ENCODE measurements at places on chromosomes 6 and 20.

DNA sequence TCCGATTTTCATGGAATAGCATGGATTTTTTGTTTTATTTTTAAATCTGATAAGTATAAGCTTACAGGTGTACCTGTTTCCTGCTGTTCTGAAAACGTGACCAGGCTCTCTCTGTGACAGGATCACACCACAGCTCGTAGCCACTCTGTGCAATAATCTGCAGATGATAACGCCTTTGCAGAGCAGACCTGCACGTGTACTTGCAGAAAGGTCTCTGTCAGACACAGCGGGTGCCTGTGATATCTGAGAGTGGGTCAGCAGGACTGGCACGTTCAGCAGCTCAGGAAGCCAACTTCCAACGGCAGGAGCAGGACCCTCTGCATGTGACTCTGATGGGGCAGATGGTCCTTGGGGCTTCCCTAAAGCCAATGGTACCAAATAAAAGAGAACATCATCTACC, 68.6 kb upstream of the HDDC2 start:
- no peak for DNase-seq

DNA sequence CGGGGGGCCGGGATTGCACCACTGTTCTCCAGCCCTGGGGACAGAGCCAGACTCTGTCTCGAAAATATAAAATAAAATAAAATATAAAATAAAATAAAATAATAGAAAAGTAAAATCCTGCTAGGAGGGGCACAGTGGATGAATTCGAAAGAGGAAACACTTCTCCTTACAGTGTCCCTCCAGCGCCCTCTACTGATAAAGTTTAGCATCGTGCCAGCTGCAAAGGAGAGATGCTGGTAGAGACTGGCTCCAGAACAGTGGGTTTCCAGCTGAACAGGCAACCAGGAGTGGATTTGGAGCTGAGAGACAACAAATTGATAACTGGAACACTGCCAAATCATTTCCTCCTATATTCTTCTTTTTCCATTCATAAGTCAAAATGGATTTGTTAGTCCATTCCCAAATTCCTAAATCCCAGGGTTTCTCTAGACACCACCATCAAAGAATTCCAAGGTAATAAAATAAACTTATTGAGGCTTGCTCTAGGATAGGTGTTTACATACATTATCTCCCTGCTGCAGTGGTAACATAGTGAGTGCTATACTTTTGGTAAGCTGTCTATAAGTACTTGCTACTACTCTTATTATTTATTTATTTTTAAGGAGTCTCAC, 31.7 kb upstream of the TBPL1 start:
- peak; percentile 21 for DNase-seq

GRCh38 chr20:22611636-22612035, 27.3 kb upstream of the FOXA2 start:
- no peak for DNase-seq

DNA sequence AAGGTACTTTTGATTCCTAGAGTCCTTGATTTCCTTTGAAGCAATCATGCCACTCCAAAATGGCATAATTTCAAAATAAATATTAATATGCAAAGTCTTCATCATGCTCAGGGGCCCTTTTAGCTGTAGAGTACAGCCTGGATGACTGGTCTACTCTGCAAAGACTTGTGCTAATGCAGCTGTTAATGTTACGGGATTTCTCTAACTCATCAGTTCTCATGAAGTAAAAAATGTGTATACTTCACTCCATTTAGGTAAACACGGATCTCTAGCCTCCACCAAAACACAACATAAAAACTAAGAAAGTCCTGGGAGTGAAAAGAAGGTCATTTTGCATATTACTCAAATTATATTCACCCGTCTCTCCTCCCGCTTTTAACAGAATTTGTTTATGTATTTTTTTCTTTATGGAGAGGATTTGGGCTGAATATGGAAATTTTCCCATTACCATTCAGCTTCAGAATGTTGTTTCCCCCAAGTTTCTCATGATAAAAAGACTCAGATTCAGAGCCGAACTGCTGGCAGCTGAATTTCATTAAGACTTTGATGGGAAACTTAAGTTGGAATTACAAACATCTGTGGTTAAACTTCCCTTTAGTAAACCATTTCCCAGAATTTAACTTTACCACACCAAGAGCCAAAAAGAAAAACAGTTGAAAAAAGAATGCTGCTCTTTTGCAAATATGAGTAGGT, 8.7 kb downstream of the LAMA4 start:
- no peak for DNase-seq

DNA sequence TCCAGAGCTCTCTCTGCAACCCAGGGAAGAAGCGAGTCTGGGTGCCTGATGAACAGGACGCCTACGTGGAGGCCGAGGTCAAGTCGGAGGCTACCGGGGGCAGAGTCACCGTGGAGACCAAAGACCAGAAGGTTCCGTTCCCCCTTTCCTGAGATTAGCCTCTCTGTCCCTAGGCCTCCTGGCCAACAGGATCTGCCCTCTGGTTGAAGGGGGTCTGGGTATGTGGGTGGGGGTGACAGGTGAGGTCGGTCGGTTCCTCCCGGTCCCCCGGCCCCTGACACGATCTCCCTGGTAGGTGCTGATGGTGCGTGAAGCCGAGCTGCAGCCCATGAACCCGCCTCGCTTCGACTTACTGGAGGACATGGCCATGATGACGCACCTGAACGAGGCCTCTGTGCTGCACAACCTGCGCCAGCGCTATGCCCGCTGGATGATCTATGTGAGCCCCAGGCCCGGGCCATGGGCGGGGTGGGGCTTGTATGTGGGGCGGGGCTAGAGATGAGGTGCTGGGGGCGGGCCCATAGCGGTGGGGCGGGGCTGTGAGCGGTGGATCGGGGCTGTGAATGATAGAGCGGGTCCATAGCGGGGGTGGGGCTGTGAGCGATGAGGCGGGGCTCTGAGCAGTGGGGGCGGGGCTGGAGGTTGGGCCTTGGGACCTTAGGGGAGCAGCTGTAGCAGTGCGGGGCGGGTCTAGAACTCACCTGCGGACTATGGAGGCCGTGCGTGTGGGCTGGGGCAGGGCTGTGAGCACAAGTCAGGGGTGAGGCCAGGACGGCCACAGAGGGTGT, 23.9 kb downstream of the MYH7B start:
- no peak for DNase-seq

DNA sequence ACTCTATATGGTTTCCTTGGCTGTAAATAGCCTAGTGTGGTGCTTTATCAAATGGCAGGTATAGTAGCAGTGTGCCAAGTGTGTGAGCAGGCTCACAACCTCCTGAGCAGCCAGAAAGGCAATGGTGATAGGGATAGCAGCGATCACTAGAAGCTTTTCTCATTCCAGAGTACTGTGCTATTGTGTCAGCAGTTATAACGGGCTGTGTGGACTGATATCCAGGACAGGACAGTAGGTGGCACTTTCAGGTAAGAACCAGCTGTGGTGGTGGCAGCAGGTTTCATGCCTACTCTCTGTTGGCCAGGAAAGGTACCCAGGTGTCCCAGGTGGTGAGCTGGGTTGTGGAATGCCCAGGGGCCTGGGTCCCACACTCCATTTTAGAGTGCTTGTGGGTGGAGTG, 448.8 kb upstream of the BTBD3 start:
- no peak for DNase-seq

DNA sequence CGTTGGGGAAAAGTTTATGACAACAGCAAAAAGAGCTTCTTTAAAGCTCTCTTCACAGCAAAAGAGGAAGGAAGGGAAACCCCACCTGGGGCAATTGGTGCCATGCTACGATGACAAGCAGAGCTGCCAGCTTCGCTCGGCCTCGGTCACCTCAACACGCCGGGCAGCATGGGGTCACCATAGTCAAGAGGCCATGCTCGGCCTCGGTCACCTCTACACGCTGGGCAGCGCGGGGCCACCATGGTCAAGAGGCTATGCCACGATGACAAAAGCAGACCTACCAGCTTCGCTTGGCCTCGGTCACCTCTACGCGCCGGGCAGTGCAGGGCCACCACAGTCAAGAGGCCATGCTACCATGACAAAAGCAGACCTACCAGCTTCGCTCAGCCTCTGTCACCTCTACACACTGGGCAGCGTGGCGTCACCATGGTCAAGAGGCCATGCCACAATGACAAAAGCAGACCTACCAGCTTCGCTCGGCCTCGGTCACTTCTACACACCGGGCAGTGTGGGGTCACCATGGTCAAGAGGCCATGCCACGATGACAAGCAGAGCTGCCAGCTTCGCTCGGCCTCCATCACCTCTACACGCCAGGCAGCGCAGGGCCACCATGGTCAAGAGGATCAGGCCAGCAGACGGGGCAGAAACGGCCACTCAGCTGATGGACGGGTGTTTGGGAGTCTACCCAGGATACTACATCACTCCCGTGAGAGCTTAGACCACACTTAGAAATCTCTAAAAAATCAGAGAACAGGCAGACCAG, 12.1 kb downstream of the APMAP start:
- DNase-seq, result no peak

GRCh38 chr6:71190809-71191208, 97.8 kb upstream of the OGFRL1 start:
- no peak for DNase-seq
